Tibial nerve (tissue), 4 donors: ENCODE measurements at places on chromosomes 7 and 10.

DNA sequence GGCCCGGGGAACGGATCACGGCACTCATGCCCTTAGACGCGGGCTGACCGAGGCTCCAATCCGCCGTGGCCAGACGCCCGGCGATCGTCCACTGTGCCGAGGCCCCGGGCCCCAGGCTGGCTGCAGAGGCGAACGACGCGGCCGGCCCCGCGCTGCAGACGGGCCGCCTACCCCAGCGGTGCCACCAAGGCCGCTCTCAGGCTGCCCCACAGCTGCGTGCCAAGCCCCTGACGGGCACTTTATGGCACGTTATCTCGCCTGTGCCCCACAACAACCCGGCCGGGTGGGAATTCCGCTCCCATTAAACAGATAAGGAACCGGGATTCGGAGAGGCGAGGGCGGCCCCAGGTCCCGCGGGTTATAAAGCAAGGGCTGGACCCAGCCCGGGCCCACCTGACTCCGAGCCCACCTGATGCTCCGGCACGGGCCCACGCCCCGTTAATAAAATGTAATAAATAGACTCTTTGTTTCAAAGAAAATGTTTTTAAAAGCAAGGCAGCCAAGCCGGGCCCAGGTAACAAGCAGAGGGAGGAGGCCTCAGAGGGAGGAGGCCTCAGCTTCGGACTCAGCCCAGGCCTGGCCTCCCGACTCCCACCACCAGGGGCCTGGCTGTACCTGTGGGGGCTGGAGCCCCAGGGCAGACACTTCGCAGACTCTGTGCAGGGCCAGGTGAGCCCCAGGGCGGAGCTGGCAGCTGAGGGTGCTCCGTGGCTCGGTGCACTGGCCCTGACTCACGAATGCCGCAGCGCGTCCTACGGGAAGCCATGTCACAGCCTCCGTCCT, 79.7 kb downstream of the FOXL3 start:
- DNase-seq, result no peak

GRCh38 chr10:59465088-59465487, 102.7 kb upstream of the FAM13C start:
- no peak for DNase-seq

DNA sequence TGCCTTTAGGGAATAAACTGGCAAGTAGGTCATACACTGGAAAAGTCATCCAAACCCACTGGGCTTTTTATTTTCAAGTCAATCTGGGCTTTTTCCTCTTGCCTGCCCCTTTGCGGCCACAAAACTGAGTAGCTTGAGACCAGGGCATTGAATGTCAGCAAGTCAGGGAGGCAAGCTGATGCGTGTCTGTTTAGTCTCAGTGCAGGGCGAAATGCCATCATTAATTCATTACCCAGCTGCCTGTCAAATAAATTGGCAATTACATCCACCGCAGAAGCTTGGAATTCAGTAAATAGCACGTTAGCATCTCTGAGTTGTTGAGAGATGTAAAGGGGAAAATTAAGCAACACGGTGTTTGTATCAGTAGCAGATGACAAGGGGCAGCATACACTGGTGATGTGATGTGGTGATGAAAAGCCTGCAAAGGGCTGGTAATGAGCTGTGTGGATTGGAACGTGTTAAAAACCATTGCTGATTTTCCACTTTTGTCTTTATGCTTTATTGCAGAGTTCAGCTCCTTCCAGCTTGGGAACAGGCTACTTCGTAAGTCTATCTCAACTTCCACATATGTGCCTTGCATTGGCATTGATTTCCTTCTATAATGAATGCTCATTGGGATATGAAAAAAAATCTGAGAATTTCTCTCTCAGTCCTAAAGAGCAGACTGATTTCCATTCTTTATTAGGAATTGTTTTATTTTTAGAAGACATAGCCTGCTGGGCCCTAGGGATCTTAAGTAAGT, 535.9 kb downstream of the AUTS2 start:
- DNase-seq, result no peak

DNA sequence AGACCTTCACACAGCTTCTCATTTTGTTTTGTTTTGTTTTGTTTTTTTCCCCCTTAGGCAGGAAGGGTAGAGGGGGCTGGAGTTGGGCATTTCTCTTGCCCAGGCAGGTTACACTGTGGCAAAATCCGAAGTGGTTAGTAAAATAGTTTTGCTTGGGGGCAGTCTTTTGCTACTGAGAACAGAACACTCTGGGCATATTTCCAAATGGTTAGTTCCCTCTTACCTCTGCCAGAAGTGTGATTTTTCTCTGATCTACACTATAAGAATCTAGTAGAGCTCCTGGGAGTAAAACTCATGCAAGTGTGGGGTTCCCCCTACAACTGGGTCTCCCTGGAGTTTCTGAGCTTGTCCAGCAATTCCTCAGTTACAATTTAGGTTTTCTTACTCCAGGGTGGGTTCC, 61.7 kb downstream of the NPS start:
- no peak for DNase-seq

DNA sequence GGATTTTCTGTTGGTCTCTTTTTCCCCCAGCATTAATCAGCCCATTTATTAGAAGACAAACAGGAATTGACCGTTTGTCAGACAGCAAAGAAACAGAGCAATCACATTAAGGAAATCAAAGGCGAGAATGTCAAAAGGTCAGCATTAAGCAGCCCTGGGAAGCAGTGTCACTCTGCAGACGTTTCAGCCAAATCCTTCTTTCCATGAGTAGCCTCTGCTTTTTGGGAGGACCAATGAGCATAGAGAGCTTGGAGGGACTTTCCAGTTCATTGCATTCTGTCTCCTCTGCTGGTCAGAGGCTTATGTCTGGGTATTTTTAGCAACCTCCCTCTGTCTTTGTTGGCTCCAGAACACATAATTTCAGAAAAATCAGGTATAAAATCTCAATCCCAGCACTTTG, 481.4 kb downstream of the GALNT17 start:
- DNase-seq, result no peak

- no peak for DNase-seq
Observed at GRCh38 chr10:127374074-127374680, 174.9 kb upstream of the NPS start.

DNA sequence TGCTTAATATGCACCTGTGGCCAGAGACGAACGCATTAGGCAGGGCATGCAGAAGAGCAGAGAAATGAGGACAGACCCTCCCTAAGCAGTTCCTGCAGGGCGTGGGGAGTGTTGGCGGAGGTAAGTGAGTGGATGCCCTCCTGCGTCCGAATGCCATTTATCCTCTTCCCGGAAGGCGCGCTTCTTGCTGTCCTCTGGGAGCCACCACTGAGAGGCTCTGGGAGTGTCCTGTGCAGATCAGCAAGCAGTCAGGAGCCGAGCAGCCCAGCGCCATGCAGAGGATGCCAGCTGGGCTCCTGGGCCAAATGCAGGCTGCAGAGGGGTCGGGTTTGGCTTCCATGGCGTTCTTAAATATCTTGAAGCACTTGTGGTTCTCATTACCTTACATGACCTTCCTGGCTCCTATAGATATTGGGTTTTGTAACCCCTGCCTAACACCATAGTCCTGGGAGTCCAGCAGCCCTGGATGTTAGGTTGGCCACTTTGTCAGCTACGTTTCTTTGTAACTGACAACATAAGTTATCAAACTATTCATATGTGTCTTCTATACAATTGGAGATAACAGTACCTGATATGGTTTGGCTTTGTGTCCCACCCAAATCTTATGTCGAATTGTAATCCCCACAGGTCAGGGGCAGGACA, 30.0 kb upstream of the SLIT1 start:
- no peak for DNase-seq

GRCh38 chr10:116670706-116671105, 50.0 kb downstream of the PNLIPRP2 start:
- DNase-seq, result no peak
